Right hindlimb (tissue), 1 donor: ENCODE measurements at places on chromosomes 12 and 14.

GRCh38 chr14:101977311-101978071, 13.1 kb downstream of the DYNC1H1 start:
- no peak for DNase-seq

DNA sequence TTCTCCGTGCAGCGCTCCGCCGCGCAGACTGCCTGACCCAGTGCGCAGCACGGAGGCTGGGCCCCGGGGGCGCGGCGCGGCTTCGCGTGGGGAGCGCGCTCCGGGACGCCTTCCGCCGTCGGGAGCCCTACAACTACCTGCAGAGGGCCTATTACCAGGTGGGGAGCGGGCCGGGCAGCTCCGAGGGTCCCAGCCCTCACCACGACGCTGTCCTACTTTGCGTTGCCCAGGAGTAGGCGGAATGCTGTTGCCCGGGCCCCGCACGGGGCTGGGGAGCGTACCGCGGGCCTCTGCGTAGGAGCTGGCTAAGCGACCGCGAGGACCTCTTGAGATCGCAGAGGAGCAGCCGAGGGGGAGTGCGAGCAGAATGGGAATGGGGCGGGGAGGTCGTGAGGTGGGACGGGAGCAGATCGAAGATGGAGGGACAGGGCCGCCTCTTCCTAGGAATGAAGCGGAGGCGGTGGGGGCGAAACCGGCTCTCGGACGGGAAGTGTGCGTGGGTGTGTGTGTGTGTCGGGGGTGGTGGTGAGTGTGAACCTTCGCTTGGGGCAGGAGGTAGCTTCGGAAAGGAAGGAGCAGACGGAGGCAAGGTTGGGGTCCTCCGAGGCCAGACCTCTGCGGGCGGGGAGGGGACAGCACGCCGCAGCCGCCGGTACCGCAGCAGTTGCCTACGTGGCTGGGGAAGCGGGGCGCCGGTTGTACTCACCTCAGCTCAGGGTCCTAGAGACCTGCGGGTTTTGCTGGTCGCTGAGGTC, 751 bp downstream of the P3H3 start:
- peak; percentile 75 for DNase-seq

GRCh38 chr14:86915406-86915805, 1077.6 kb downstream of the GALC start:
- DNase-seq: no peak

DNA sequence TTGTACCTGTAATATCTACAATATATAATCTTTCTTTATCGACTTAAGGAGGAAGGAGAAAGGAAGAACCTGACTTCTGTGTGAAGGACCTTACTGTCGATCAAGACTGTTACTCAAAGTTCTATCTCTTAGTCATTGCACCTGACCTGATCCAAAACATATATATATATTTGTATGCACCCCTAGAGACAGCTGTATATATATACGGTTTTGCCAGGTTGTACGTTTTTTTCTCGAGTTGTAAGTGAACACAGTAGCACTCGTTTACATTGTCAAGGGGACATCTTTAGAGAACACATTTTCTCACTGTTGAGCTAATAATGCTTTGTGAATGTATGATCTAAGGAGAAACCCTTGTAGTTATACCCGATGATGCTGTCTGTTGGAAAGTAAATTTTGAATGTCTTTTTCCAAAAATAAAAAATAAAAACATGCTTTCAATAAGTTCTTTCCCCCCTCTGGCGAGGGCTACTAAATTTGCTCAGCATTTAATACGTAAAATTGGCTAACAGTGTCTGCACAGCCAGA, 536 bp upstream of the SLC35E3 start:
- DNase-seq: no peak

DNA sequence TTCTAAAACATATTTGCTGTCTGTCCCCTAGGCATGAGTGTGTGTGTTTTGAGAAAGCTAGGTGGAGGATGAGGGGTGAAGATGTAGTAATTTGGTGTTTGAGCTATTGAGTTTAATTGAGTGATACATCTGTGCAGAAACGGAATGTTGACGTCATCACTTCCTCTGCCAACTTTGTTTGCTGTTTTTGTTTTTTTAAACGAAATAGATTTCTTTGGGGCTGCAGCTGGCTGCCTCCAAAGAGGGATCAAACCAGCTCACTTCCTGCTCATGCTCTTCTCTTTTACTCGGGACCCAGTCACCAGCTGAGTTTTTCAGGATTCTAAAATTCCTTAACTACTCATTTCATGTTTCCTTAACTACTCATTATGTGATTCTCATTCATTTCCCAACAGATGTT, 19.5 kb upstream of the CRACR2A start:
- DNase-seq: no peak

DNA sequence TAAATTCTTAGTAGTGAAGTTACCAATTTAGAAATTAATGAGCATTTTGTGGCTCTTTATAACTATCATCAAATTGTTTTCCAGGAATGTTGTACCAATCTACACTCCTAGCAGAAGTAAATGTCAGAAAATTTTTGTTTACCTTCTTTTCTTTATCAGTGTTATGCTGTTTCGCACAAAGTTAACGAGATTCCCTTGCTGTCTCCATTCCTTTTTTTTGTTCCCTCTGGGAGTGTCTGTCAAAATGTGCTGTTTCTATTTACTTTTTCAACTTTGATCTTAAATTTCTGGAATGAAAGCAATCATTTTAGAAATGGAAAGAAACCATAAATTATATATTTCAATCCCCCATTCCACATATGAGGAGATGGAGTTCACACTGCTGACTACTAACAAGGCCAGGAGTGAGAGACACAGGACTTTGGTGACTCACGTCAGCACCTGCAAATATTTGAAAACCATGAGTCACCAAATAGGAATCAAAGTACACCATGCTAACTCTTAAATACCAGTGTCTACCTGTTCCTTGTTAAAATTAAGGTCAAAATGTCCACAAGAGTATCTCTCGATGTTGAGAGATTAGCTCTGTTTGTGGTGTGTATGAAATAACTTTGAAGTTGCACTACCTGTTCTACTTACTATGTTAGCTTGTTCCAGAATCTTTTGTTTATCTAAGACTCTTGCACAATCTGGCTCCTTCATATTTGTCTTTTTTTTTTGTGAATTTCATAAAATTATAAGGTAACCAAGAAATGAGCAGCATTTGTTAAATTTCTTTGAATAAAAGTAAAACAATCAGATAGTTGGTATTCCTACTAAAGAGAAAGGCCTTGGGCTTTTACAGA, 106.0 kb downstream of the RMST start:
- no peak for DNase-seq
